ENCODE measurements at places on chromosomes 7 and 10. TPM values are rescaled to one million over a fixed set of nuclear protein-coding genes. Genes with fewer than 3 reads are reported as not detected.

GRCh38 chr10:31033147-31033546 lies 1.5 kb upstream of the ZNF438 start:
- no peaks in the 10 kb centered on the region for H3K36me3 ChIP-seq
- H3K4me3 ChIP-seq, result peak overlapping the region; percentile 80
- H3K27me3 ChIP-seq, result no peaks in the 10 kb centered on the region

- no peaks in the 10 kb centered on the region for H3K27me3 ChIP-seq
- no peak for DNase-seq
- no peaks in the 10 kb centered on the region for H3K36me3 ChIP-seq
- no peak overlapping the region for H3K27ac ChIP-seq
- H3K4me1 ChIP-seq, result no peaks in the 10 kb centered on the region
These were observed 105.1 kb upstream of the SORCS1 start for GRCh38 chr10:107269626-107270025.

DNA sequence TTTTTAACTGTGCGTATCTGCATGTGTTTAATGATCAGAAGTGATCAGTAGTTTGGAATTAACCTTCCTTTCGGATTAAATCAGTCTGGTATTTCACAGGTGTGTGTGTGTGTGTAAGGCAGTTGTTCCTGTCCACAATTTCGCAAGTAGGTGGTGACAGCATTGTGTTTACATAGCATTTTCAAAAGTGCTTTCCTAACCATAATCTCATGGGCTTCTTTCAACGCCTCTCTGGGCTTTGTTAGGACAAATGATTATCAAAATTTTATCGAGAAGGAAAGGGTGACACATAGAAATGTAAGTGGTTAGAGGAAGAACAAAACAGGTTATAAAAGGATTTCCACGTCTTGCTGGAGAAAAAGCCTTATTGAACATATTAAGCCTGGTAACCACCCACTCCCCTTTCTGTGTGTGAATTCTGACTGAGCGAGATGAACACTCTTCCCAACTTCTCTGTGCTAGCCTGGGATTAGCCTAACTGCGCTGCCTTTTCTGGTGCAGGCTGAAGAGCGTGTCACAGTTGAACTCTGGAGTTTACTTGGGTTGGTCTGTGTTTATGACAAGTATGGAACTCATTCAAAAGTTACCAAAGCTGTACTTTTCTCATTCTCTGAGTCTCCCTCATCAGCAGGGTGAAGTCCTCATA lies 292.3 kb upstream of the PITRM1 start:
- DNase-seq, result no peak
- no peak overlapping the region for H3K27ac ChIP-seq
- peaks cover 1% of the 10 kb centered on the region for H3K27me3 ChIP-seq
- H3K36me3 ChIP-seq, result no peaks in the 10 kb centered on the region

DNA sequence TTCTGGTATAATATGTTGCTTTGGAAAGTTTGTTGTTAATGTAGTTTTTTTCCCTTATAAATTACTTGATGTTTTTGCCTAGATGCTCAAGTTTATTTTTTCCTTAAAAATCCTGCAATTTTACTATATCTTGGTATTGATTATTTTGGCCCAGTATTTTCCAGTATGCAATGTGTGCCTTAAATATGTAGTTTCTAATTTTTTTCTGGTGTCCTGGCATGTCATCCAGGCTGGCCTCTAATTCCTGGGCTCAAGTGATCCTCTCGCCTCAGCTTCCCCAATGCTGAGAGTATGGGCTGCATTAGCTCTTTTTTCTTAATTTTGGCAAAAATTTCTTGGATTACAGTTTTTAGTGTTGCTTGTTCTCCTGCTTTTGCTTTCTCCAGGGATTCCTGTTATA lies 57.6 kb downstream of the BMPR1A start:
- no peak overlapping the region for H3K27ac ChIP-seq
- DNase-seq, result no peak
- no peaks in the 10 kb centered on the region for H3K27me3 ChIP-seq
- no peaks in the 10 kb centered on the region for H3K36me3 ChIP-seq
- no peak overlapping the region for H3K4me3 ChIP-seq
- H3K4me1 ChIP-seq, result no peaks in the 10 kb centered on the region

DNA sequence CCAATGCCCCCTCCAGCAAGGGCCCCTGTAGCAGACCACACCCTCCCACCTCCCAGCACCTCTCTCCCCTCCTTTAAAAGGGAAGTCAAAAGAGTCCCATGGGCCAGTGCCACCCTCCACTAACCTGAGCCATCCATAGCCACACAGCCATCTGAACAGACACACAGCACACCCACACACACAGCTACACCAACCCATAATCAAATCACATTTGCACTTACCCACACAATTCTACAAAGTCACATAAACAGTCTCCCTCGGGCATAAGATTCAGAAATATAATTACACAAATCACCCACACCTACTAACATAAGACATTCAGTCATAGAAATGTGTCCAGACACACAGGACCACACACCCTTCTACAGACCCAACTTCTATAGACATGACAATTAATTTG lies 96.3 kb downstream of the HIF1AN start:
- no peak for DNase-seq
- H3K36me3 ChIP-seq, result no peaks in the 10 kb centered on the region
- H3K4me3 ChIP-seq, result no peak overlapping the region
- H3K4me1 ChIP-seq, result no peaks in the 10 kb centered on the region

GRCh38 chr7:101102026-101102425 lies 16.7 kb downstream of the TRIM56 start:
- H3K36me3 ChIP-seq, result no peaks in the 10 kb centered on the region
- no peak overlapping the region for H3K4me3 ChIP-seq
- H3K4me1 ChIP-seq, result peaks cover 2% of the 10 kb centered on the region
- peaks cover 12% of the 10 kb centered on the region for H3K27me3 ChIP-seq
- no peak for DNase-seq

DNA sequence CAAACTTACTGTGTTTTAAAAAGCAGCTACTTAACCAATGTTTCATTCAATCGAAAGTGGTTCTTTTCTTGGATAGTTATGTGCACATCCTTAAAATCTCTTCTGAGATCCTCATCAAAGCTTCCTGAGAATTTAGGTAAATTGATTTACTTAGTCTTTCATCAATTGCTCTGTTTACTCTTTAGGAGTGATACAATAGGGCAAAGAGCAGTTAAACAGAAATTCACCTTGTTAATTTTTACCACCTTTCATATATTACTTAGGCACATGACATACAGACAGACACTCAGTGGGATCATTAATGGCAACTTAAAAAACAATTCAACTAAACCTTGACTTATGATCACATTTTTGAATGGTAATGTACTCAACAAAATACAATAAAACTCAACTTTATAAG lies 456.3 kb downstream of the DGKB start:
- no peaks in the 10 kb centered on the region for H3K4me1 ChIP-seq
- H3K27ac ChIP-seq, result no peak overlapping the region
- no peaks in the 10 kb centered on the region for H3K36me3 ChIP-seq
- H3K27me3 ChIP-seq, result no peaks in the 10 kb centered on the region

DNA sequence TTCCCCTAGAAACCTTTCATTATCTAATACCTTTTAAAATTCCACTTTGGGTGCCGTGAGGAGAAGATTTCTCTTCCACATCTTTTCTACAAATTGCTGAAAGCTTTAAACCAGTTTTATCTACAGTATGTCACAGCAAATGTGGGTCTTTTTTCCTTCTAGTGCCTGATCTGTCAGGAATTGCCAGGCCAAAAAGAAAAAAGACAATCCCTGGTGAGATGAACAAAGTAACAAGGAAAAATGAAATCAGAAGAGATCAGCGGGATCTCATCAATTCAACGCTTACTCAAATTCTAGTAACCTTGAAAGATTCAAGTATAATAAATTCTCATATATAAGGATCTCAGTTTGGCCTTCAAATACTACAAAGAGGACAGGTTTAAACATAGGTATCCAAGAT lies 449.5 kb downstream of the CALN1 start:
- H3K27ac ChIP-seq, result no peak overlapping the region
- H3K27me3 ChIP-seq, result no peaks in the 10 kb centered on the region
- no peaks in the 10 kb centered on the region for H3K36me3 ChIP-seq
- no peak overlapping the region for H3K4me3 ChIP-seq
- H3K4me1 ChIP-seq, result no peaks in the 10 kb centered on the region
- no peak for DNase-seq

DNA sequence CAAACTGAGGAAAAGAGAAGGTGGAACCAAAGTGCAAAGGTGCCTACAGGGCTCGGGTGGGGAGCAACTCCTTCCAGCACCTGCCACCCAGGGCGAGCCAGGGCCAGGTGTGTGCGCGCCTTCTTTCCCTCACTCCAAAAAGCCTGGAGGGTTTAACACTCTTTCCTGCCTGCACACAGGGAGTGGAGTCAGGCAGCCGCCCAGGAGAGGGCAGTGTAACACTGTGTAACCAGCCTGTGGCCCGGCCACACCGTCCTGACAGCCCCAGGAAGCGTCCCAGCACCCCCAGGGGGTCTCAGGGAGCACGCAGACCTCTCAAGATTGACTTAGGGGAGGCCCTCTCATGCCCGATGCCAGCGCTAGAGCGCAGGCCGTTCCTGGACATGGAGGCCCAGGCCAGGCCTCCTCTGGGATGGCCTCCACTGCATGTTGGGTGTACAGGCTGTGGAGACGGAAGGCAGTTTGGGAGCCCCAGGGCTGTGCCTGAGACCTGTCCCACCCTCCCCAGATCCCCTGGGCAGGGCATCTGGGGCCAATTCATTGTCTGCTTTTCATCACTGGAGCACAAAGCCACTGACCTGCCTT lies 13.4 kb downstream of the BRI3 start:
- H3K36me3 ChIP-seq, result no peaks in the 10 kb centered on the region
- peak; percentile 43 for DNase-seq
- H3K4me1 ChIP-seq, result no peaks in the 10 kb centered on the region
- H3K4me3 ChIP-seq, result no peak overlapping the region
- H3K27me3 ChIP-seq, result no peaks in the 10 kb centered on the region

DNA sequence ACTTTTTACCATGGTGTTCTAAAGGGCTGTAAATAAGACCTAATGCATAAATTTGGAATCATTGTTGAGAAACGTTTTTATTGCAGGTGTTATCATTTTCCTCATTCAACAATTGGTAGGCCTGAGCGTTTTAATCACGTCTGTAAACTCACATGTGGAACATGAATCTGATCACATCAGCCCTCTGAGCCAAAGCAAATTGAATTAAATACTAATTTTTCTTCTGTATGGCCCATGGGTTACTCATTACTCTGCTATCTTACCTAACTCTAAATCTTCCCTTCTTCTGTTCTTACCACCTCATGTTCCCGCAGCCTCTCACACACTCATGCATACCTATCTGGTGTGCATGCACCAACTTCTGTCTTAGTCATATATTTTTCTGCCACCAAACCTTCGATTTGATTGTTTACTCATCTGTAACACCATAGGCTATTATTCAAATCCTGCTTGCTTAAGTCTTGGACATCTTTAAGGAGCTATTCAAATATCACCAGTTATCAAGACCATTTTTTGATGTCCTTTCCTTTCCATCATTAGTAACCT lies 82.3 kb downstream of the NXPH1 start:
- no peak overlapping the region for H3K4me3 ChIP-seq
- H3K27me3 ChIP-seq, result no peaks in the 10 kb centered on the region
- H3K27ac ChIP-seq, result no peak overlapping the region
- H3K36me3 ChIP-seq, result no peaks in the 10 kb centered on the region
- no peaks in the 10 kb centered on the region for H3K4me1 ChIP-seq

DNA sequence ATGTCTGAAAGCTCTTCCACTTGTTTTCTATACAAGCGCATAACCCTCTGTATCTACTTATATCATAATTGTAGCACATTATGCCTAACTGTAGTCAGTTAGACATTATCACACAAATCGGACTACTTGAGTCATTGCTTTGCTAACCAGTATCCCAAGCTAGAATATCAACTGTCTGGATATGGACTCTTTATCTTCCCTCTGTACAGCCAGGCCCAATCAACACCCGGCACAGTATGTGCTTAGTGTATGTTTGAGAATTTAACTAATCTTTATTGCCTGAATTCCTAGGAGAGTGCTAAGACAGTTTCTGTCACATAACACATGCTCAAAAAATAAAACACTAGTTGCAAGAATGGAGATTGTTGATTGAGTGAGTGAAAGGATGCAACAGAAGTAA lies 211.2 kb downstream of the ARL4A start:
- H3K4me3 ChIP-seq, result no peak overlapping the region
- no peaks in the 10 kb centered on the region for H3K27me3 ChIP-seq
- no peak overlapping the region for H3K27ac ChIP-seq
- H3K4me1 ChIP-seq, result no peaks in the 10 kb centered on the region
- no peak for DNase-seq
- no peaks in the 10 kb centered on the region for H3K36me3 ChIP-seq

DNA sequence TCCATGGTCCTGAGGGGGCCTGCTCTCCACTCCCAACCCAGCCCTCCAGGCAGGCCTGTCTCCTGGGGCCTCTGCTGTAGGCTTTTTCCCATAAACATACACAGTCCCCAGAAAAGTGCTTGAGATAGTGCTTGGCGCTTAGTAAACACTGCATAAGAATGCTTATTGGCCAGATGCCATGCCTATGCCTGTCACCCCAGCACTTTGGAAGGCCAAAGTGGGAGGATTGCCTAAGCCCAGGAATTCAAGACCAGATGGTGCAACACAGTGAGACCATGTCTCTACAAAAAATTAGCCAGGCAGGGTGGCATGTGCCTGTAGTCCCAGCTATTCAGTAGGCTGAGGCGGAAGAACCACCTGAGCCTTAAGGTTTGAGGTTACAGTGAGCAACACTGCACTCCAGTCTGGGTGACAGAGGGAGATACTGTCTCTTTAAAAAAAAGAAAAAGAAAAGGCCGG lies 24.6 kb upstream of the ASL start:
- no peak overlapping the region for H3K27ac ChIP-seq
- H3K27me3 ChIP-seq, result no peaks in the 10 kb centered on the region
- no peaks in the 10 kb centered on the region for H3K36me3 ChIP-seq
- no peak for DNase-seq
- peaks cover 2% of the 10 kb centered on the region for H3K4me1 ChIP-seq

- no peak overlapping the region for H3K27ac ChIP-seq
- no peaks in the 10 kb centered on the region for H3K36me3 ChIP-seq
- DNase-seq, result no peak
- H3K4me3 ChIP-seq, result no peak overlapping the region
- H3K27me3 ChIP-seq, result no peaks in the 10 kb centered on the region
These were observed 511.0 kb downstream of the GFRA1 start for GRCh38 chr10:115762029-115762428.

DNA sequence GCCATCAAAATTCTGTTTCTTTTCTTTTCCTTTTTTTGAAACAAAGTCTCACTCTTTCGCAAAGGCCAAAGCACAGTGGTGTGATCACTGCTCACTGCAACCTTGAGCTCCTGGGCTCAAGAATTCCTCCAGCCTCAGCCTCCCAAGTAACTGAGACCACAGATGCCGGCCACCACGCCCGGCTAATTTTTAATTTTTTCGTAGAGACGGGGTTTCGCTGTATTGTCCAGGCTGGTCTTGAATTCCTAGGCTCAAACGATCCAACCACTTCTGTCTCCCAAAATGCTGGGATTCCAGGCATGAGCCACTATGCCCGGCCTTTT lies 25.7 kb upstream of the TRIM56 start:
- peaks cover 23% of the 10 kb centered on the region for H3K27me3 ChIP-seq
- peaks cover 1% of the 10 kb centered on the region for H3K4me1 ChIP-seq
- no peak overlapping the region for H3K4me3 ChIP-seq
- no peak for DNase-seq

GRCh38 chr7:24786941-24787340 lies 29.7 kb upstream of the GSDME start:
- H3K36me3 ChIP-seq, result peaks cover 13% of the 10 kb centered on the region
- H3K4me3 ChIP-seq, result no peak overlapping the region
- no peak overlapping the region for H3K27ac ChIP-seq
- no peaks in the 10 kb centered on the region for H3K4me1 ChIP-seq

The DDC gene
- total RNA-seq, result not detected

The OR9A2 gene
- total RNA-seq, result not detected

The EBF3 gene
- total RNA-seq, result not detected

The ZPBP gene
- total RNA-seq, result not detected

The SRI gene
- 115 TPM for total RNA-seq

The SPDYE11 gene
- not detected for total RNA-seq

The SPRN gene
- total RNA-seq, result not detected
